ENCODE measurements at places on chromosomes 12 and 14.

DNA sequence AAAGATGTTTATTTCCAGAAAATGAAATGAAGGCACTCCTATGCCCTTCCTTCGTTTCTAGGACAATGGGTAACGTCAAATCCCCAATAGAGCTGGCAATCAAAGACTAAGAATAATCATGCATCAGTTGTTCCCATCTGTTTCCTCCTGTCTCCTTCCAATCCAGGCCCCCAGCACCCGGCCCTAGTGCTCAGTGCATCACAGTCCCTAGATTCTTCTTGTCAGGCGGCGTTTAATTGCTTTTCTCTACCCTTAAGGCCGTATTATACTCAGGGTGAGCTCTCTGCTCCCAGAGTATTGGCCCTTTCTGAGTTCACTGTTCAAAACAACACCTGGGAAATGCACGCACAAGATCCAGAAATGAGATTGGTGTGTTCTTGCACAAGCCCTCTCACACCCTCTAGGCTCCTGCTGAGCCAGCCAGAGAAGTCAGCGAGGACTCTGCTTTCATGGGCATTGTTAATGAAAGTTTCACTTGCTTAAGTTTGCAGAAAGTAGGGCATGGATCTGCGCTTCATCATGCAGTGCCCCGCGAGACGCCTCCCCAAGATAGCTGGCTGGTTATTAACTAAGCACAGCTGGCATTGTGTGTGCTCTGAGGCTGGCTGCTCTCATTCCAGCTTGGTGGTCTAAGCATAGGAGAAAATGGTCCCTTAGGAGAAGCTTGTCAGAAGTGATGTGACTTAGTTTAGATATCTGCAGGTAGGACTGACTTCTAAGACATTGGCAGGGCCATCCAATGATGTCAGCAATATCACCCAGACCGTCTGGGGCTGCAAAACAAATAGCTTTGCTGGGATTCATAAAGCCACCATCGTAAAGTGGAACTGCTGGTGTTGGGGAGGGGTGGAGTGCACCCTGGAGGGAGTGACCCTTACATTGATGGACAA is 28.7 kb downstream of the CRACR2A start:
- DNase-seq: no peak

DNA sequence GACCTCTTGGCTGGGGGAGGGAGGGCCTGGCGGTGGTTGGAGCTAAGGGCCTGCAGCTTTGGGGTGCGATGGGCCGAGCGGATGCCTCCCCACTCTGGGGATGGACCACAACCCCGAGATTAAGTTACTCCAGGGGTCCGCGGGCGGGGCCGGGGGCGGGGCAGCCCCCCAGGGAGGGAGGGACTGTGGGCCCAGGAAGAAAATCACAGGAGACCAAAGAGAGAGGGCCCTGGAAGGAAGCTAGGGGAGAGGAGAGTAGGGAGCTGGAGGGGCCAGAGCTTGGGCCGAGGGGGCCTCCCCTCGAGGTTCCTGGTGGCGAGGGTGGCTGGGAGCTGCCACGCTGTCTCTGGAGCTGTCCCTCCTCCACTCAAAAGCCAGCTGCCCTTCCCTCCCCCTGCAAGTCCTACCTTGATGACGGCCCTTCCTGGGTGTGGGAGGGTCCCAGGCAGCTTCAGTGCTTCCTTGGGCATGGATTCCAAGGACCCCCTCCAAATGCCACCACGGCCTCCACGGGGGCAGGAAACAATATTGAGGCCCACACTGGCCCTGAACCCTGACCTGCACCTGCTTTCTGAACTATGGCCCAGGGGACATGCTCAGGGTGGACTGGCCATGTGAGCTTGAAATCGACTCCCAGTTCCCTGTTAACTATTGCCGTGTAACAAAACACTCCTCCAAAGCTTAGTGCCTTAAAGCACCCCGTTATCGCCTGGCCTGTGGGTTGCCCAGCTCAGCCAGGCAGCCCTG is 610 bp upstream of the NUDT14 start:
- DNase-seq: no peak

- DNase-seq: no peak
Observed at GRCh38 chr12:68376901-68377300, 44.7 kb upstream of the MDM1 start.

GRCh38 chr14:71107921-71108320 is 200.7 kb downstream of the PCNX1 start:
- DNase-seq: no peak

- no peak for DNase-seq
Observed at GRCh38 chr12:47221256-47222023, 141.7 kb upstream of the AMIGO2 start.

- DNase-seq: no peak
Observed at GRCh38 chr14:54593860-54594259, 26.9 kb downstream of the SAMD4A start.

DNA sequence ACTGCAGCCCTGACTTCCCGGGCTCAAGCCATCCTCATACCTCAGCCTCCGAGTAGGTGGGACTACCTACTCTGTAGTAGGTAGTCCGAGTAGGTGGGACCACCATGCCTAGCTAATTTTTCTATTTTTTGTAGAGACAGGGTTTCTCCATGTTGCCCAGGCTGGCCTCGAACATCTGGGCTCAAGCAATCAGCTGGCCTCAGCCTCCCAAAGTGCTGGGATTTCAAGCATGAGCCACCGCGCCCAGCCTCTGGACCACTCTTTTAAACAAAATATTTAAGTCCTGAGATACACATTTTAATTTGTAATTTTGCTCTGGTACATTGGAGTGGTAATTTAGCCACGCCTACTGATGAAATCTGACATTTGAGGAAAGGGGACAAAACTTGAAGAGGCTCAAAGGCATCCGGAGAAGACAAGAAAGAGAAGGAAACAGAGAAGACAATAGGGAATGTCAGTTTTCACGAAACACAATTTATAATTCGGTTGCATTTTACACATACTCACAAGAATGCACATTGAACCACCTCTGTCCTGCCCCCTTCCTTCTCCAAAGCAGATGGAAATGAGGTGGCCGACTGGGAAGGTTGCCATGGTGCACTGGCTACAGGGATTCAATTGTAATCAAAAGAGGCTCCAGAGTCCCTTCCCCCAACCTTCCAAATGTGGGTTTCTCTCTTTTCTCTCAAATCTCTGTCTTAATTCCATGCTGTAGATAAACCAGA is 9.7 kb upstream of the TUBA1A start:
- DNase-seq: peak; percentile 70

DNA sequence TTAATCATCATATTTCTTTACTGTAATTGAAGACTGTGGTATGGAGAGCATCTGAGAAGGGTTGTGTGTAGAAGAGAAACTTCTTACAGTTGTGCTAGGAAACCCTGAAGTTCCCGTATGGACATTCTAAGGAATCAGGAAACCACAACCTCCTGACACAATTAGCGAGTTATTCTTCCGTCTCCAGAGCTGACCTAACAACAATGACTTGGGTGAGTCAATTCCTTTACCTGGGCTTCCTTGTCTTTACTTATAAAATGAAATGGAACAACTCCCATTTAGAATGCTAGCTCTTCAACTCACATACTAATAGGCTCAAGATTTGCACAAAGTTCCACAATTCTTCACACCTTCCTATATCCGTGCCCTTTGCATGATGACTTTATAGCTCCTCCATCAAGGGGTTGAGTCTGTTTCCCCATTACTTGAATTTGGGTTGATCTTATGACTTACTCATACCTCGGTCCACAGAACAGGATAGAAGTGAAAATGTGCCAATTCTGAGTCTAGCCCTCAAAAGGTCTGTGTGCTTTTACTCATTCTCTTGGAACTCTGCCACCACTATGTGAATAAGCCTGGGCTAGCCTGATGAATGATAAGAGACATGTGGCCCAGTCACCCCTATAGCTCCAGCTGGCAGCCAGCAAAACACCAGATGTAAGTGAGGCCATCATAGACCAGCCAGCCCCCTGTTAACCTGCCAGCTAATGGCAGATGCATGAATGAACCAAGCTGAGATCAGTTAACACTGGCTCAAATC is 459.4 kb downstream of the ETNK1 start:
- peak; percentile 81 for DNase-seq

DNA sequence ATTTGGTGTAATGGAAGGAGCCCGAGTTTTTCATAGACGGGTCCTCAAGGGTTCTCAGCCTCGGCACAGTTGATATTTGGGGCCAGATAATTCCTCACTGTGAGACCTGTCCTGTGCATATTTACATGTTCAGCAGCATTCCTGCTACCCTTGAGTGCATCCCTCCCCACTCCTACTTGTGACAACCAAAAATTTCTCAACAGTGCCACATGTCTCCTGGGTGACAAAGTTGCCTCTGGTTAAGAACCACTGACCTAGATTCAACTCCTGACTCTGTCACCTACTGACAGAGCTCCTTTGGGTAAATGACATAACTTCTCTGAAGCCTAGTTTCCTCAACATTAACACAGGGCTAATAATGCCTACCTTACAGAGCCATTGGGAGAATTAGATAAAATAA is 60.4 kb downstream of the TTC9 start:
- no peak for DNase-seq

- no peak for DNase-seq
Observed at GRCh38 chr12:21888276-21888863, 52.9 kb downstream of the ABCC9 start.

GRCh38 chr14:49427117-49427516 is 159.1 kb downstream of the RPS29 start:
- no peak for DNase-seq

GRCh38 chr12:1881301-1881700 is 37.2 kb downstream of the CACNA2D4 start:
- no peak for DNase-seq

DNA sequence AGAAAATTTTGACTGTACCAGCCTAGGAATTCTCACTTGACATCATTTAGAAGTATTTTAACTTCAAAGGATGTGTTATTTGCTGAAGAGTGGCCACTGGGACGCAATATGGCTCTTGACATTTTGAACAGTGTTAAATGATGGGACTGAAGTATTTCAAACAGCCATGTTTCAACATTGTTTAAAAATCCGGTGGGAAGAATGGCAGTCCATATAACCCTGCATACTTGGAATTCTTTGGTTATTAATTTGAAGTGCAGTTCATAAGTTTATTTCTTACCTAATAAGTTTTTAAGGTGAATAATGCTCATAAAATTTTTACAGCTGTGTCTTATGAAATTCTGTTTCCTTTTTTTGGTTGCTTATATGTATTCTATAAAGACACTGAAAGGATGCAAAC is 8.3 kb downstream of the TMTC2 start:
- no peak for DNase-seq

- DNase-seq: no peak
Observed at GRCh38 chr12:71610031-71610795, 53.4 kb downstream of the ZFC3H1 start.

DNA sequence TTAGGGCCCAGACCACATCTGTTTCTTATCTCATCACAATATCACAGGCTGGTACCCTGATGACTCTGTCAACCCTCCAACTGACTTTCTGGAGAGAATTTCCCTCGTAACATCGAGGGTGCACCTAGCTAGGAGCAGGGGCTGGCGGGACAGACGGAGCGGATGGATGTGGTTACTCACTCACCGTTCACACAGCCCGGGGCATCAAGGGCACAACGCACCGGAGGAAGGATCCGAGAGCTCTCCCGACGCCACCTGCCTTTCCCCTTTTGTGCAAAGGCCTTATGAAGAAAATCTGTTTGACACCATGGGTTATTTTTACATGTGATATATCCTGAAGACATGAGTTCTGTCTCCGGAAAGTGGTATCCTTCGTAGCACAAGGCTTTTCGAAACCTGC is 31.4 kb downstream of the SLC15A4 start:
- DNase-seq: no peak

- DNase-seq: no peak
Observed at GRCh38 chr12:98530068-98530467, 14.7 kb downstream of the TMPO start.

DNA sequence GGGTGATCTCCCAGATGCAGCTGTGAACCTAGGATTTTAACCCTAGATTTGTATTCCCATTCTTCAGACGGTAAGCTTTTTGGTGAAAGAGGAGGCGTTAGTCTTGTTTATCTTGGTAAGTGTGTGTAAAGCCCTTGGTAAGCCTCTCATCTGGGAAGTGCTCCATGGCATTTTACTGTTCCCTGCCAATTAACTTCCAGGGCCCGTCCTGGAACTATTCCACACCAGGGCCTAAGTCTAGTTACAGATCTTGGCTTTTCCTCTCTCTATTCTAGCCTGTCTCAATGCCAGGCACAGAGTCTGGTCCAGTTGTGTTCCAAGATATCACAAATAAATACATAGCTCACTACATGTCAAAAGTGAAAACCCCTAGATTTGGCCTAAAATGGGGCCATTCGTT is 42.4 kb downstream of the YEATS4 start:
- no peak for DNase-seq

DNA sequence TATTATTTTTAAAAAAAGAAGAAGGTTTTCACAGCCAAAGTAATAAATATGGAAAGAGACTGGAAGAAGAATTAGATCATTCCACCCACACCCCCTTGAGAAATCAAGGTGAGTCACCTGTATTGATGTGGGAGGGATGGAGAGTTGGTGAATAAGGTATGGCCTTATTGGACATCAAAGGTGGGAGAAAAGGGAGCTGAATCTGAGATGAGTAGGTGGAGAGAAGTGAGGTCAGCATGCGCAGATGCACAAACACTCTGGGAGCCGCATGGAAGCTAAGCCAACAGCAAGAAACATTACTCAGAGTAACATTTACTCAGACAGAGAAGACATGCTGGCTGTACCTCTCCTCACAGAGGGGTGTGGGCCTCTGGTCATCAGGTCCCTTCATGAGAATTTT is 113.1 kb upstream of the FOXG1 start:
- DNase-seq: no peak

DNA sequence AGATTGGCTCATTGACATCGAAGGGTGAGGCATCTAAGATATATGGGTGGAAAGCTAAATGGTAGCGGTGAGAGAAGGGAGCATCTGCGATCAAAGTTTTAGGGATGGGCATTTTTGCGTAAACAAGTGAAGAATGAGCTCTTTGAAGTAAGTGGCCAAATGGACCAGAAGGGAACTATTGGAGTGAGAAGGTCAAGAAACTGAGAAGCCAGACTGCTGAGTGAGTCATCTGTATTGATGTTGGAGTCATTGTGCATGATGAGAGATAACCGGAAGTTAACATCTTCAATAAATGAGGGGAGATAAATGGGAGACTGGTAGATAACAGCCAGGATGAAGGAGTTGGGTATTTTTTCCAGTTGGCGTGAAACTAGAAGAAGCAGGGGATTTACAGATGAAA is 271.9 kb upstream of the PDE3A start:
- DNase-seq: no peak

Measured in NCI-H1092 treated with DMSO at 0.1 percent for 48 hours (cell line).